Cardiac muscle cell (in vitro differentiated cells and primary cell): ENCODE measurements at places on chromosomes 7 and 10. TPM values are rescaled to one million over a fixed set of nuclear protein-coding genes. Genes with fewer than 3 reads are reported as not detected.

Gene SOSTDC1
- 2.0 and 2.9 TPM in 2 replicates for polyA plus RNA-seq

Gene KCNIP2
- 35.7 and 47.5 TPM in 2 replicates for polyA plus RNA-seq

Gene ASB10
- 0.57 TPM in 1 of 2 replicates, not detected in the other for polyA plus RNA-seq

Gene ZPBP
- polyA plus RNA-seq: not detected in 2 replicates

Gene OR6V1
- polyA plus RNA-seq: not detected in 2 replicates

Gene TRIM24
- polyA plus RNA-seq: 113 and 130 TPM in 2 replicates

Gene CYP26C1
- polyA plus RNA-seq: 0.06 TPM in 1 of 2 replicates, not detected in the other

Gene EPHA1
- 1.8 and 2.7 TPM in 2 replicates for polyA plus RNA-seq

Gene BMPR1A
- 35.6 and 54.2 TPM in 2 replicates for polyA plus RNA-seq

Gene RAMP3
- not detected in 2 replicates for polyA plus RNA-seq

Gene VENTX
- not detected in 2 replicates for polyA plus RNA-seq

Gene VWA2
- polyA plus RNA-seq: not detected in 2 replicates

Gene CH25H
- polyA plus RNA-seq: not detected in 2 replicates

Gene CALML5
- polyA plus RNA-seq: not detected in 2 replicates

Gene GSTO2
- polyA plus RNA-seq: 3.0 and 5.1 TPM in 2 replicates

Gene CCDC6
- 11.0 and 14.5 TPM in 2 replicates for polyA plus RNA-seq
